Stimulated activated CD8-positive, alpha-beta memory T cell treated with anti-CD3 and anti-CD28 coated beads, Interleukin-15, amount 100 ng/mL, for 1 hour (primary cell): ENCODE measurements at places on chromosomes 2 and 18.

- no peak for DNase-seq
Measured at GRCh38 chr18:74623047-74623816, 25.6 kb downstream of the ZNF407 start.

GRCh38 chr2:96869281-96869821 is 529 bp downstream of the SEMA4C start:
- DNase-seq: no peak

DNA sequence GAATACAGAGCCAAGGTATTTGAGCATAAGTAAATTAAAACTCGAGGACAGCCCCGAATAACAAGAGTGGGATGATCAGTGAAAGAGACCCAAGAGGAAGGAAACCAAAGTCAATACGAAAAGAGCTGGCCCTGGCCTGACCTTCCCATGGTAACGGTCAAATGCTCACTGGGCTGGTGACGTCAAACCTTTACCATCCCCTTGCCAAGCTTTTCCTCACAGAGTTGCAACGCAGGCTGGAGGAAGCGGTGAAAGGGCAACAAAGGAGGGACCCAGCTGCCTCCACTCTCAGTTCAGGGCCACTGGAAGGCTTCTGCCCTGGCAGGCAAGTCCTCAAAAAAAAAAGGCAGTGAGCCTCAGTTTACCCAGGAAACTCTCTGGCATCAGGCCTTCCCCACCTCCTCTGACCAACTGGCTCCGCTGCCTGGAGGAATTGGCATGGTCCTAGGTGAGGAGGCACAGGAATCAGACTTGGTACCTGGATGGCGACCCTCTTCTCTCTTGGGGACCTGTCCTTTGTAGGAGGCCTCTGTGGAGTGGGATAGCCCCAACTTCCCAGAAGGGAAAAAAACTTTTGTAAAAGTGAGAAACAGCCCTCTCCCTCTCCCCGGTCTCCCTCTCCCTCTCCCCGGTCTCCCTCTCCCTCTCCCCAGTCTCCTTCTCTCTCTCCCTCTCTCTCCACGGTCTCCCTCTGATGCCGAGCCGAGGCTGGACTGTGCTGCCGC is 212.4 kb downstream of the ANAPC1 start:
- no peak for DNase-seq

GRCh38 chr18:3808985-3809780 is 359.2 kb downstream of the TGIF1 start:
- no peak for DNase-seq

GRCh38 chr2:36456227-36457175 is 100.9 kb downstream of the CRIM1 start:
- no peak for DNase-seq

- DNase-seq: no peak
Measured at GRCh38 chr18:49006641-49007454, 56.1 kb upstream of the SMAD7 start.

DNA sequence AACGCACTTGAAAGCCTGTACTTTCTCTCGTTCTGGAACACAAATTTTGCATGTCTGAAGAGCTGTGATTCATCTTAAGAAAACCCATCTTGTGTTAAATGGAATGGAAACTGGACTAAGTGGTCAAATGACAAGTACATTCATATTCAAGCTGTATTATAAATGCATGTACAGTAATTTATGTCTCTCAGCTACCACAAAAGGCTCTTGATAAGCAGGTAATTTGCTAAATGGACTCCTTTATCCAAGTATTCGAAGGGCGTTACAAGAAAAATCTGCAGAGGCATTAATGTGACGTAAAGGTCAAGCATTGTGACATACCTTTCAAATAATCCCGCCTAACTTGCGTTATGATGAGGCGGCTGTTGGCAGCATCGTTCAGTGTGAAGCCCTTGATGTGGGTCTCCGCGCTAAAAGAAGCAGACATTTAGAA is 66.6 kb downstream of the ABCG8 start:
- no peak for DNase-seq

DNA sequence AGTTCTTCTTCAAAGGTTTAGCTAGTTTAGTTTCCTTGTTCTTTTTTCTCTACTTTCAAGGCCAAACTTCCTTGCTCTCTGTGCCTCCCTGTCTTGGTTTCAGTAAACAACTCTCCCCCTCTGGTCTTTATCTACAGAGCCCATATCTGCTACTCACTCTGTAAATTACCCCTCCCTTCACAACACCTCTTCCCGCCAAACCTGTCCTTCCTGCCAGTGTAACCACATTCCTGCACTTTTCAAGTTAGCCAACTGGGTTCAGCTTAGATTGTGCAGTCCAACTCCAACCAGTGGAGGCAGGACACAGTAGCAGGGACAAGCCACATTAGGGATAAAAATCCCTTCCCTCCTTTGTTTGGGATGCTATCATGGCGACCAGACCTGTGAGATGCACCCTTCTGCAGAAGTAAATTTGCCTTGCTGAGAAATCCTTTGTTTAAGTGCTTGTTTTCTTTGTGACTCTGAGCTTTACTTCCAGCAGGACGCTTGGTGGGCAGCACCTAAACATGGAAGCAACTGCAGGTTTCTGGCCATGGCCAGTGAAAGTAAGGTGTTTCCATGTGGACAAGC is 706.0 kb downstream of the KCNJ3 start:
- DNase-seq: no peak

DNA sequence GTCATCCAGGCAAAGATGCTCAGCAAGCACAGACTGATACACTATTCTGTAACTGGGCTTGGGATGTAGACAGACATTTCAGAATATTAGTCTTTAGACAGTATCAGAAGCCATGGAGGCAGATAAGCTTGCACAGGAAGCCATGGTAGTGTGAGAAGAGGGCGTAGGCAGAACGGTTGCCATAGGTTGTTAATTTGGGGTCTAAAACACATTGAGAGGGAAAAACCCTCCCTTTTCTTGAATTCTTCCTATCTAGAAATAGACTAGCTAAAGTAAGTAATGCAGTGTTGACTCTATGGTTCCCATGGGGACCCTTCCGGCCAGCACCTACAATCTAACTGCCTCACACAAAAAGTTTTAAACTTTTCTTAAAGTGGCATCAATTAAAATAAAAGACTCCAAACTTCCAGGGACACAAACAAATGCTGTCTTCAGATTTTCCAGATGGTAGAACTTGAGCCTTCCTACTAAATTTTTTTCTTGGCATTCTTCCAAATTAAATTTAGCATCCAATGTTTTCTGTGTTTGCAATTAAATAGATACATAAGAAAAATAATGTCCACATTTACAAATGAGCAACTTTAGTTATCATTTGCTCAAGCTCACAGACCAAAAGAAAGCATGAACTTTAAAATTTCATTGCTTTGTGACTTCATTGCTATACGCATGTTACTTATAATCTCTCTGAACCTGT is 1.9 kb downstream of the PRKRA start:
- no peak for DNase-seq

DNA sequence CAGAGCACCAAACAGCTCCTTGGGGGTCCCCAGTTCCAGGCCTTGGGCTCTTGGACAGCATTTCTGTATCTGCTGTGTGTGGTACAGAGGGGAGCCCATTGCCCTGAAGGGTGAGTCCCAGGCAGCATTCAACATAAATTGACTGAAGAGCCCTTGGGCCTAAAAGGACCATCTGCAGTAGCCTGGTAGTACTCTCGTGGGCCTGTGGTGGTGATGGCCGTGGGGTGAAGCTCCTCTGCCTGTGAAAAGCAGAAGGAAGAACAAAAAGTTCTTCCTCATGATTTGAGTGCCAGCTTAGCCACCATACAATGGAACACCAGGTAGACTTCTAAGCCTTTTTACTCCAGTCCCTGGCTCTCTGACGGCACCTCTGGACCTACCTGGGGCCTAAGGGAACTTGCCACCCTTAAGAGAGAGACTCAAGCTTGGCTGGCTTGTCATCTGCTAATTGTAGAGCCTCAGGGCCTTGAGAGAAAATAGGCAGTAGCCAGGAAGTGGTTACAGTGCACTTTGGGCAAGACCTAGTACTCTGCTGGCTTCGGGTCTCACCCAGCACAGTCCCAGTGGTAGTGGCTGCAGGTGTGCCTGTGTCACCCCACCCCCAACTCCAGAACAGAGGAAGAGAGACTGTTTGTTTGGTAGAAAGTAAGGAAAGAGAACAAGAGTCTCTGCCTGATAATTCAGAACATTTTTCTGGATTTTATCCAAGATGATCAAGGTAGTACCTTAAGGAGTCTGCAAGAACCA is 84.6 kb upstream of the CERS6 start:
- DNase-seq: no peak

DNA sequence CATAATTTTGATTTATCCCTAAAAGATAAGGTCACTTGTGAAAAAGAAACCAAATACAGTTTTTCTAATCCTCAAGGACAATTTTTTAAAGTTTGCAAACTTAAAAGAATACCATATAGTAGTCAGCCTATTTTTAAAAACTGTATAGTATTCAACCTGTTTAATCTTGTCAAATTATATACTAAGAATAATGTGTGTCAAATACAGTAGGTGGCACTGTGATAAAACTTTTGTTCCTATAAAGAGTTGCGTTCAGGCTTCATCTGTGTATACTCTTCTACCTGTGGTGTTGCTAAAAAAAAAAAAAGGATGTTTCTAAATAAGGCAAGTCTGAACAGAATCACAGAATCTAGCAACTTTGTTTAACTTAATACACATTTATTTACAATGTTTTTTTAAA is 68.6 kb downstream of the CCDC138 start:
- no peak for DNase-seq

DNA sequence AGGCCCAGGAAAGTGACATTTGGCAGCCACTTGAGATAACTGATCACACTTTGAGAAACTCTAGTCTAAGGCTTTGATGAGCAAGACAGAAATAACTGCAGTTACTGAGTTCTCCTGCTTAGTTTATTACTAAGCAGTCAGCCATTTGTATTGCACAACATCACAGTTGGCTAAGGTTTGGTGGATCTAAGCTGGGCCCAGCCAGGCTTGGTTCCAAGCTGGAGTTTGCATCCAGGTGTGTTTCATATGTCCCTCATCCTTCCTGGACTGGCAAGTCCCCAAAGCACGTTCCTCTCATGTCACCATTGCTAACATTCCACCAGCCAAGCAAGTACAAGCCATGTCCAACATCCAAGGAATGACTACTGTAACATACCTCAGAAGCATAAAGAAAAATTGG is 71.3 kb upstream of the ZNF532 start:
- no peak for DNase-seq

GRCh38 chr2:74427551-74427950 is 6.0 kb downstream of the WDR54 start:
- DNase-seq: no peak

GRCh38 chr2:233223059-233223894 is 28.2 kb upstream of the ATG16L1 start:
- no peak for DNase-seq

DNA sequence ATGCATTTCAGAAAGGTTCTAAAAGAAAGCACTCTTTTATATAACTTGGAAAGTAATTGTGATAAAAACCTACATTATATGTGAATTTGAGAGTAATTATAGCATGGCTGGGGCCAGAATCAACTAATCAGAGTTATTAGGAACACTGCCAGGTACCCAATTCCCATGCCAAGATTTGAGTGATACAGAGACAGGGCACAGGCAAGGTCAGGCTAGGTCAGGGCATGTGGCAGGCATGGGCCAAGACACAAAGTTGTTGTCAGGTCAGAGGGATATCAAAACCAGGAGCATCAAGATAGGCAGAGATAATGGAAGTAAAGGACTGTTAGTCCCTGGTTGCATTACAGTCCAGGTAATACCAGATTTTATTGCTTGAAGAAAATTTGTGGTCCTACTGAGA is 87.4 kb downstream of the MYO3B start:
- no peak for DNase-seq

- DNase-seq: no peak
Measured at GRCh38 chr2:37622450-37623100, 48.9 kb downstream of the CDC42EP3 start.

GRCh38 chr2:201407265-201407664 is 44.0 kb downstream of the TRAK2 start:
- DNase-seq: no peak

DNA sequence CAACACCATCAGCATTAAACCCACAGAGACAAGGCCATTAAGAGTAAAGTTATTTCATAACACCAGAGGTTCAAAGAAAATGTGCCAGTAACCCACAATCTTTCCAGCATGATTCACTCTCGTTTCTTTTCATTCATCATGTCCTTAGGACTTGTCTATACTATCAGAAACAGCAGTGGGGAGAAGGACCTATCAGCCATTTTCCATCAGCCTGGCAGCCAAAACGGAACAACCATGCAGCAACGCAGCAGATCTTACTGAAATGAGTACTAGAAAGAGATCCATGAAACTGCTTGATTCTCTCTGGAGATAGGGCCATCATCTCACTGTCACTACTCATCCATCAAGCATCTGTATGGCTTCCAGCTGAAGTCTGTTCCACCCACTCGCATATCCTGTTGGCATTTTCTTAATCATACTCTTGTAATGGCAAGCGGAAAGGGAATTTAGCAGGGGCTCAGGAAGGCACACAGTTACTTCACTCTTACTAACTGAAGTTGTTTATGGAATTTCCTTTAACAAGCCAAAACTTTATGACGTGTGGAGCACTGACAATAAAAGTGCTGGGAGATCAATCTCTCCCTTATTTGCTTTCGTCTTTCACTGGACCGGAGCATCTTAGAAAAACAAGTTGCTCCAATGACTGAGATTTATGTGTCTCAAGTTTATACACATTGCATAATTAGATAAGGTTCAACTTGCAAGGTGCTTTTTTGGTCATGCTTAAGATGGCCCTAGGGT is 69.7 kb downstream of the EPHA4 start:
- DNase-seq: no peak

DNA sequence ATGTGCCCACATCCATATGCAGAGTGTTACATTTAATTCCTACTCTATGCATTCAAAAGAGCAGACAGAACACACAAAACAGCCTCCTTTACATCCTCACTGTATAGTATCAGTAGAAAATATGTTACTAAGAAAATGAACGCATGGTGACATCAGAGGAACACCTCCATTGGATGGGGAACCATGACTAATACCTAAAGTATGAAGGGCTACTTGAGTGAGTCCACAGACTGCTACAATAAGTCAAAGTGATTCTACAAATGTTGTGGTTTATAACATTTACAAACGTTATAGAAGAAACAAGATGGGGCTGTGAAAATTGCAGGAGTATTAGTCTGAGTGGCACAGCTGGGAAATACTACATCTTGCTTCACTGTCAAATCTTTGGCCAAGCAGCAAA is 1830.9 kb upstream of the PIK3C3 start:
- DNase-seq: no peak

GRCh38 chr2:32962690-32963089 is 15.9 kb downstream of the LTBP1 start:
- no peak for DNase-seq

DNA sequence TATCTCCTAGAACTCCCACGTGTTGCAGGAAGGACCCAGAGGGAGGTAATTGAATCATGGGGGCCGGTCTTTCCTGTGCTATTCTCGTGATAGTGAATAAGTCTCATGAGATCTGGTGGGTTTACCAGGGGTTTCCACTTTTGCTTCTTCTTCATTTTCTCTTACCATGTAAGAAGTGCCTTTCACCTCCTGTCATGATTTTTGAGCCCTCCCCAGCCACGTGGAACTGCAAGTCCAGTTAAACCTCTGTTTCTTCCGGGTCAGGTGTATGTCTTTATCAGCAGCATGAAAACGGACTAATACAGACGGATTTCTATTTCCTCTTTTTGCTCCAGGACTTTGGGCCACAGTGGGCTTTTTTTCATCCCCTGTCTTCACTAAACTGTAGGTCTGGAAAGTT is 88.3 kb upstream of the KCNE4 start:
- DNase-seq: no peak
